ENCODE measurements at places on chromosomes 2 and 18.

- DNase-seq, result no peak
Measured at GRCh38 chr2:123061534-123061933, 963.6 kb upstream of the CNTNAP5 start.

DNA sequence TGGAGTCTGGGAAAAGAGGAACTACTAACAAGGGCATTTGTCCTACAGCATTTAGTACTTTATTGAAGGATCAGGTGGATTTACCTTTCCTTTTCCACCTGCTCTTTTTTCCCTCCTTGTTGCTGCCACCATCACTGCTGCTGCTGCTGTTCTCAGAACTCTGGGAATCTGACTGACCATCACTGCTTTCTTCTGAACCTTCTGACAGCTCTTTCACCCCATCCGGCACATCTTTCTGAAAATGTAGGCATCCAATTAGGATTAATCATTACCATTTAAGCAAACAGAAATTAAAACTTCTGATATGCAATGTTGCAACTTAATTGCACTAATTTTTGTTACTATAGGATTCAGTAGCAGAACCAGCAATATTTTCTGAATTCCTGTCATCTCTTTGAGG is 79.0 kb downstream of the ASXL2 start:
- no peak for DNase-seq

DNA sequence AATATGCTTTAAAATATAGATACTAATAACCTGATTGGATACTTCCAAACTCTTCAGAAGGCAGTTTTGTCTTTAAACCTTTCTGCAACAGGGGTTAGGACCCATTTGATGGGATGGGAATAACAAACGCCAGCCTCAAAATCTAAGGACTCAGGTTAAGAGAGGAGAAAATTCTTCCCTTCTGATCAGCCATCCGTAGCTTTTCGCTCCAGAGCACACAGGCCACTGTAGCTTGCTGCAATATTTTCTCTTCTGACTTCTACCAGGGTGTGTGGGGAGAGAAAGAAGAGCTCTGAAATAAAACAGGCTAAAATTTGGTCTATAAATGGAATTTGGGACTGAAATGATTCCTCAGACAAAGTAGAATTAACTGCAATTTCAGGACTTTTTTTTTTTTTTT is 95.1 kb downstream of the ALPK2 start:
- no peak for DNase-seq

DNA sequence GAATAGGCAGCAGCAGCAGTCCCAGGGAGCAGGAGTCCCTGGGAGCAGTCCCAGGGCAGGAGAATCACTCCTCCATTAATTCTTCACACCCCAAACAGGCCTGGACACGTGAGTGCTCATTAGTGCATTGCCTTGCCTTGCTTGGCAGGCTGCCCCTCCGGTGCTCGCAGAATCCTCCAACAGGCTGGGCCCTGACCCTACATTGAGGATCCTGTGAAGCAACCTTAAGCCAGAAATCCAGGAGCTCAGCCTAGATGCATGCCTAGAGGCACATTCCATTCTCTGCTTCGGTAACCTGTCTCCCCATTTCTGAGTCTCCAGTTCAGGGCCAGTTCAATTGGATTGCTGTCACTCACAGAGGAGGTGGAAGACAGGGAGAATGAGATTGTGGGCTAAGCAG is 97.4 kb upstream of the LRATD1 start:
- no peak for DNase-seq

- no peak for DNase-seq
Measured at GRCh38 chr2:203583701-203584100, 48.6 kb upstream of the RAPH1 start.

GRCh38 chr2:37569986-37570679 is 101.3 kb downstream of the CDC42EP3 start:
- no peak for DNase-seq

DNA sequence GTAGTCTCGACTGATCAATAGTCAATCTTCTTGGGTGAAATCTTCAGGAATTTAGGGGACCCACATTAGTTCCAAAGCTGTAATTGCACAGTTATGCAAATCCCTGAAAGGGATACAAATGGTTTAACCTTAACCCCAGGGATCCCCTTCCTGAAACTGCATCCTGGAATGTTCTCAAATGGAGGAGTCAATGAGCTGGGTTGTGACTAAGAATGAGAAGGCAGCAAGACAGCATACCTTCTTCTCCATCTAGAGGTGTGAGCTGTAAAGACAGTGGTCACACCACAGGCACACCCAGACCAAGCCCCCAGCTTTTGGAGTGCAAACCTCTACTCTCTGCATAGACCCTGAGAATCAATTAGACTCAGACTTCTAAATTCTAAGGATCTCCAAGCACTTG is 164.7 kb upstream of the MEIS1 start:
- DNase-seq, result no peak
